Activated naive CD8-positive, alpha-beta T cell treated with anti-CD3 and anti-CD28 coated beads, Interleukin-2, amount 10 ng/mL, durations not matched to agents 7 days and 5 days (primary cell): ENCODE measurements at places on chromosomes 16 and 17. TPM values are rescaled to one million over a fixed set of nuclear protein-coding genes. Genes with fewer than 3 reads are reported as not detected.

DNA sequence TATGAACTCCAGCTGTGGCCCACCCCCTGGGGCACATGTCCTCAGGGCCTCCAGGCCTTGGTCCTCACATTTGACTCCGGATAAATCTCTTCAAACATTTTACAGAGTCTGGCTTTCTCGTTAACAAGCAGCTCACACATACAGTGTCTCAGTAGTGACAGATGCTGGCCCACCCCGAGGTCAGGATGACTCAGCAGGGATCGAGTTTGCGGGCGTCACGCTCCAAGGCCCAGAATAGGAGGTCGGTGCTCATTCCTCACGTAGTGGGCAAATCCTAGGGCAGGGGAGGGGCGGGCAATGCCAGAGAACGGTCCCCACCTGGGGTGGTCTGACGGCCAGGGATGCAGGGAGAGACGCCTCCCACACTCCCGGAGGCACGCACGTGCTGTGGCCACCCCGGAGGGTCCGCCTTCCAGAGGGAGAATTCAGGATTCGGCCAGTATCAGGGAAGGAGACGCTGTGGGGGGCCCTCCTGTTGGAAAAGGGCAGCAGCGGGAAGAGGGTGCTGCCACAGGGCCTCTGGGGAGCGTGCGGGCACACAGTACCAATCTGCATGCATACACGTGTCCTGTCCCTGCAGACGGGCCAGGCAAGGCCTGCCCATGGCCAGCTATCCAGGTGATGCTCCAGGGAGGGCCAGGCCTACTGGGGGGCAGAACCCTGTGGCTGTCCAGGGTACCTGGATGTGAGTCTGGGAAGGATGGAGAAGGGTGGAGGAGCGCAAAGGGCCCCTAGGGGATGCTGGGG lies 8.6 kb downstream of the SLC7A5 start:
- H3K4me1 ChIP-seq = peaks cover 40% of the 10 kb centered on the region
- DNase-seq = no peak
- H3K27me3 ChIP-seq = no peaks in the 10 kb centered on the region
- peaks cover 20% of the 10 kb centered on the region for H3K36me3 ChIP-seq

FOXC2 gene
- total RNA-seq = not detected

DNA sequence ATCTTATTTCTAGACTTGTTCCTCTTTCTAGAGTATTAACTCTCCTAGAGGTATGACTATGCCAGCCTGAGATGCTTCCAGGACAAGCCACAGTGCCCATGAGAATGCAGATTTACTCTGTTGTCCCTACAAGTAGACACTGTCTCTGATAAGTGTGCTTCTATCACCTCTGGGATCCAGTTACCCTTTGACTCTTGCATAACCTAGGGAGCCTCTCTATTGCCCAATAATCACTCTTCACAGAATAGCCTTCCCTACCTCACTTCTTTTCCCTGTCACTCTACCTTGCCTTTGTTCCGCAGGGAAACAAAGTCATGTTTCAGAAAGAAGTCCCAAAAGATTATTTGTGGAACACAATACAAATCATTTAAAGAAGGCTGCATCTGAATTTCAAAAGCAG lies 1.6 kb upstream of the KRT34 start:
- H3K4me1 ChIP-seq = no peaks in the 10 kb centered on the region
- H3K27me3 ChIP-seq = peaks cover 6% of the 10 kb centered on the region
- DNase-seq = no peak
- H3K4me3 ChIP-seq = no peak overlapping the region

GRCh38 chr16:27911486-27911885 lies 152.0 kb downstream of the GSG1L start:
- no peaks in the 10 kb centered on the region for H3K4me1 ChIP-seq
- H3K36me3 ChIP-seq = no peaks in the 10 kb centered on the region
- no peak overlapping the region for H3K4me3 ChIP-seq
- peaks cover 3% of the 10 kb centered on the region for H3K27me3 ChIP-seq
- no peak for DNase-seq
- no peak overlapping the region for H3K27ac ChIP-seq

DNA sequence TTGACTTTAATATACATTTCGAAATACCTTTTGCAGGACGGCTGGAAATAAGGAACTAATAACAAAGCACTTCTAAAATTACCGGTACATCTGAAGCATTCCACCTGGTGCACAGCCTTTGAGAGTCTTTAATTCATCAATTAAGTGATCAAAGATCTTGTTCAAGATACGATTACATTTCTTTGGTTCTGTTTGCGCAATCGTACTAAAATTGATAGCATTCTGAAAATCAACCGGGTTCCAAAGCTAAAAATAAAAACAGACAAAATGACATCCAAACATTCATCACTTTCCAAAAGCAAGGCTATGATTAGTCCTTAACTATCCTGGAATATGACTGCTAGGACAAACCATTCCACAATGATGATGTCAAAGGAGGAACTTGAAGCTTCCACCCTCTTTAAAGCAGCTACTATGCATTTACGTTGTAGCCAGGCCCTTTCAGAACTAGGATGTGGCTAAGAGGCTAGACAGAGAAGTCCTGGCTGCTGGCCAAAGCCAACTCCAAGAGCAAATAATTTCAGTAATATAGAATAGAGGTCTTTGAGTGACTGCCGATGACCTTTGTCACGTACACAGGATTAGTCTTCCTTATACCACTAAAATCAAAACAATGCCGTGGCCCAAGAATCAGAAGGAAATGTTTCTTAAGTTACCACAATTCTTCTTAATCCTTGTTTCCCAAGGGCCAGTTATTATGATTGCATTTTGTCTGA lies 299.8 kb upstream of the PSMD7 start:
- no peaks in the 10 kb centered on the region for H3K27me3 ChIP-seq
- H3K4me1 ChIP-seq = no peaks in the 10 kb centered on the region
- H3K4me3 ChIP-seq = no peak overlapping the region

ADORA2B gene
- 4.2 TPM for total RNA-seq

DNA sequence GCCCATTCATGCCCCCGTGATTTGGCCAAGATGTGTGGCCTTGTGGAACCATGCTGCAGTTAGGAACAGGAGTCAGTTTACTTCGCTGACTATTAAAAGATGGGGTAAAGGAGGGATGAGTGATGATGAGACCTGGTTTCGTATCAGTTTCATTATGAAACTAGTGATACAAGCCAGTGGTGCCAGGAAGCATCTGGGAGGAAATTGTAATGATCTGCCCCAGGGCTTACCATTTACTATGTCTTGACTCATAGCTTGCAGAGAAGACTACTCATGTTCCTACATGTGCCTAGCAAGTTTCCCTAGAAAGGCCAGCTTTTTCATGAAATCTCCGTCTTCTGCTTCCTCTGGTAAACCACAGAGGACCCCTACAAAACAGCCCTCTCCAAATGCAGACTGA lies 23.2 kb downstream of the CDH3 start:
- no peaks in the 10 kb centered on the region for H3K27me3 ChIP-seq
- DNase-seq = no peak
- H3K4me3 ChIP-seq = no peak overlapping the region
- H3K36me3 ChIP-seq = no peaks in the 10 kb centered on the region
- H3K27ac ChIP-seq = no peak overlapping the region

DNA sequence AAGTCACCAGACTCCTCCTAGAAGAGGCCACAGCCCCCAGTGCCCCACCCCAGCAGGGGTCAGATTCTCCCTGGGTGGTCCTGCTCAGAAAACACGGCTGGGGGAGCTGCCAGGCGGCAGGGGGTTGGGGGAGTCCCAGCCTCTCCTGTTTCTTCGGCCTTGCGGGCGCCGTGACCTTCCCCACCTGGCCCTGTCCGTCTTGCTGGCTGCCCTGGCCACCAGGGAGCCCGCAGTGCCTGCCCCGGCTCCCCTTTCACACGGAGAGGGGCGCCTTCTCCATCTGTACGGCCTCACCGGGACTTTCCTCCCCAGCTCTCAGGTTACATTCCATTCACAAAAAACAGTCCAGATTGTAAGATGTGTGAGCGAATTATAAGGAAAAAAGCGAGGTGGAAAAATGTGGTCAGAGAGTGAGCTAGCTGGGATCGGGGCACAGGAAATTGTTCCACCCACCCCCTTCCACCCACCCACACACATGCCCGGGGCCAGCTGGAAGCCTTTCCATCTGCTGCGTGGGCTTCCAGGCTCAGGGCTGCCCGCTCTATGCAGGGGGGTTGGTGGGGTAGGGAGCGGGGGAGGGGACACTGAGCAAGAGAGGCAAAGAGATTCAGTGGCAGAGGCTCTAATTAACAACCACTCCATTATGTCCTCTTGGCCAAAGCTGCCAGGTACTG lies 14.6 kb upstream of the CIBAR2 start:
- no peak for DNase-seq
- H3K36me3 ChIP-seq = no peaks in the 10 kb centered on the region
- no peak overlapping the region for H3K4me3 ChIP-seq
- no peaks in the 10 kb centered on the region for H3K4me1 ChIP-seq
- H3K27me3 ChIP-seq = peaks cover 8% of the 10 kb centered on the region

DNA sequence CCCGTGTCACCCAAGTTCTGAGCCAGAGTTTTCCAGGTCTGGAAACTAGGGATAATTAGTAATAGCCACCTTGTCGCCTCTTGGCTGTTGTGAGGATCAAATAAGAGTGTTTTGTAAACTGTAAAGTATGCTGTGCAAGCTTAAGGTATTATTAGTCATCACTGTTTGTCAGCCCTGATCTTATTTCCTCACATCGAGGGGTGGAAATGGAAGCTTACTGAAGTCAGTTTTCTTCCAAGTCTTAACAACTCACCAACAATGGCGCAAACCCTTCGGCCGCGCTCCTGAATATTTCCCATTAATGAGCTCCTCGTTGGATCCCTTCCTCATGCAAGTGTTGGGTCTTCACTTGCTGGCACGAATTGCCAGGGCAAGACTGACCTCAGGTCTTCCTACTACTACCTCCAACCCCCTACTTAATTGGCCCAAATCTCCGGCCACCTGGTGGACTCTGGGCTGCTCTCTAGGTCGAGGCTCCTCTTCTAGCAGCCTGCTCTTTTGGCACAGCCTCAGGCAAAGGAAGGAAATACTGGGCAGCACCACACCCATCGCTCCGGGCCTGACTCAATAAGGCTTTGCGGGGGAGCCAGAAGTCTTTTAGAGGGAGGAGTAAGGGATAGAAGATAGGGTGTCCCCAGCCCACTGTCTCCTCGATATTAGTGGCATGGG lies 885 bp upstream of the SLC35B1 start:
- peaks cover 34% of the 10 kb centered on the region for H3K4me1 ChIP-seq
- DNase-seq = no peak
- H3K4me3 ChIP-seq = peak overlapping the region; percentile 93
- H3K36me3 ChIP-seq = peaks cover 4% of the 10 kb centered on the region

GRCh38 chr17:82281502-82282238 lies 8.2 kb upstream of the CSNK1D start:
- peaks cover 2% of the 10 kb centered on the region for H3K27me3 ChIP-seq
- DNase-seq = no peak
- no peaks in the 10 kb centered on the region for H3K36me3 ChIP-seq

DNA sequence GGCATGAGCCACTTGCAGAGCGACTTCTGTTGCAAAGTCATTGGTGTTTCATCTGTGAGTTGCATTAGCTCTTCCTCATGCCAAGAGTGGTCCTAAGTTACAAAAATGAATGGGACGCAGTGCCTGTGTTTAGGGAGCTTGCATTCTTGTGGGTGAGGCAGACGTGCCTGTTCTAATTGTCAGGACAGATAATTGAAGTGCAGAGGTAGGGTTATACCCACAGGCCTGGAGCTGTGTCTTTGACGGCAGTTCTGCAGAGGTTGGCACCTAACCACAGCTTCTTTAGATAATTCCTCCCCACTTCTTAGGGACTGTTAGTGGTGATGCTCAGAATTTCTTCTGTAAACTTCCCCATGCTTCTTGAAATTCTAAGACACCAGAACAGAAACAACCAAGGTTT lies 307.1 kb downstream of the SNX29 start:
- no peak overlapping the region for H3K27ac ChIP-seq
- no peaks in the 10 kb centered on the region for H3K27me3 ChIP-seq
- no peak for DNase-seq
- no peak overlapping the region for H3K4me3 ChIP-seq

NUDT7 gene
- total RNA-seq = 4.5 TPM

DNA sequence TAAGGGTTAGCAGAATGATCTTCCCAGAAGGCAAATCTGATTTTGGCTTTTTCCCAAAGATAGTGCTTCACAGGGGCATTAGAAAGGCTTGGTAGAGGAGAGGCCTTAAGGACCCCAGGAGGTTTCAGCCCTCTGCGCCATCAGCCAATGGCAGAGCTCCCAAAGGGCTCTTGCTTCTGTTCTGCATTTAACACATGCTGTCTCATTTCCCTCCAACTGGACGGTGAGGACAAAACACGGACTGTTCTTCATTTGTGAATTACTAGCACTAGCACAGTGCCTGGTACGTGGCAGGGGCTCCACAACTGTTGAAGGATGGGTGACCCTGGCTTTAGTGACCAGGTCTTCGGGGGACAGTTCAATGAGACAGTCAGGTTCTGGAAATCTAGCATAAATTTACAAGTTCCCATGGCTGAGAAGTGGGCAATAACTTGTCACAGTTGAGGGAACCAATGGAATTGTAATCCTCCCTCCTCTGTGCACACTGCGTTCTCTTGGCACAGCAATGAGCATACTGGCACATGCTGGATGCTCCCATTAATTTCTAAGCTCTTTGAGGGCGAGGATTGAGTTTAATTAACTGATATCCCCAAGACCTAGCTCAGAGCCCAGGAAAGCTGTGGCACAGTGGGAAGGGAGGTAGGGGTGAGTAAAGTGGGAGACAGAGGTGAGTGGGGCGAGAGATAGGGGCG lies 45.4 kb downstream of the COG7 start:
- peaks cover 1% of the 10 kb centered on the region for H3K36me3 ChIP-seq
- no peak for DNase-seq
- no peaks in the 10 kb centered on the region for H3K27me3 ChIP-seq
- no peaks in the 10 kb centered on the region for H3K4me1 ChIP-seq
- no peak overlapping the region for H3K4me3 ChIP-seq

NPIPB12 gene
- total RNA-seq = 105 TPM

GRCh38 chr16:7239547-7239946 lies 93.1 kb upstream of the RBFOX1 start:
- H3K27ac ChIP-seq = no peak overlapping the region
- DNase-seq = no peak
- no peaks in the 10 kb centered on the region for H3K4me1 ChIP-seq

DNA sequence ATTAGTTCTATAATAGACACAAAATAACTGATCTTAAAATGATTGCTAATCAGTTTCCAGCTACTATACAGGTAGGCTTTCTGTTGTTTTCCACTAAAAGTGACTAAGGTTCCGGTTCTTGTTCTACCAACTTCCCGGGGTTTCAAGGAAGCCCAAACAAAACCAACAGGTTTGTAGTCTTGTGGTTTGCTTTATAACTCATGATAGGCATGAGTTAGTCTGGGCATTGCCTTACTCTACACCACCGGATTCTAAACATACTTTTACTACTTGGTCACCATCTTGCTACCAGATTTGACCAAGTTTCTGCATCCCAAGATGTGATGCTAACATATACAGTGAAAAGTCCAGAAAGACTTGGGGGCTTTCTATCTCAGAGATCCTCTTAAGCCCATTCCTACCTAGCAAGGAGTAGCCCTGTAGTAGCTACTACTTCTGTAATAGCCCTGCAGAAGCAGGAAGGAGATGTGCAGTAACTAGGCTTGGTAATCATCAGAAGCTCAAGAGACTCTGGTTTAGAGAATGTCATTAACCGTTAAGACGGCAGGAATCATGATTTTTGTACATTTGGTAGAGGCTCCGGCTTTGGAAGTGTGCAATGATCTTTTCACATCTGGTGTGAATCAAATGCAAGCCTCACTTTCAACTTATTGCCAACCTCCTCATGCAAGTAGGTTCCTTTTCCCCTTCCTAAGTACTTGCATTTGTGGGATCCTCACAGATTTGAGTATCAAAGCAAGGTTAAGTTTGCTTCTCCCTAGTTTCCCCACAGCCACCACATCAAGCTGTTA lies 1.6 kb downstream of the FAM117A start:
- peak overlapping the region; percentile 95 for H3K27ac ChIP-seq
- peaks cover 9% of the 10 kb centered on the region for H3K36me3 ChIP-seq
- H3K4me1 ChIP-seq = peaks cover 44% of the 10 kb centered on the region
- peak overlapping the region; percentile 97 for H3K4me3 ChIP-seq
- no peak for DNase-seq

MYH2 gene
- total RNA-seq = not detected

GRCh38 chr16:86216591-86216990 lies 293.7 kb upstream of the FOXF1 start:
- H3K27ac ChIP-seq = no peak overlapping the region
- DNase-seq = no peak
- H3K4me3 ChIP-seq = no peak overlapping the region
